Heart right ventricle (tissue), 16 donors: ENCODE measurements at places on chromosomes 13 and 19. TPM values are rescaled to one million over a fixed set of nuclear protein-coding genes. Genes with fewer than 3 reads are reported as not detected.

The DLEU7 gene
- 0.09 TPM for total RNA-seq

The UBE2L5 gene
- not detected for total RNA-seq

The KLF1 gene
- not detected for total RNA-seq

- no peaks in the 10 kb centered on the region for H3K36me3 ChIP-seq
- no peak for DNase-seq
- no peaks in the 10 kb centered on the region for H3K27me3 ChIP-seq
- no peak overlapping the region for H3K4me3 ChIP-seq
- no peak overlapping the region for H3K27ac ChIP-seq
These were observed 14.0 kb downstream of the ELF1 start for GRCh38 chr13:41004875-41005693.

DNA sequence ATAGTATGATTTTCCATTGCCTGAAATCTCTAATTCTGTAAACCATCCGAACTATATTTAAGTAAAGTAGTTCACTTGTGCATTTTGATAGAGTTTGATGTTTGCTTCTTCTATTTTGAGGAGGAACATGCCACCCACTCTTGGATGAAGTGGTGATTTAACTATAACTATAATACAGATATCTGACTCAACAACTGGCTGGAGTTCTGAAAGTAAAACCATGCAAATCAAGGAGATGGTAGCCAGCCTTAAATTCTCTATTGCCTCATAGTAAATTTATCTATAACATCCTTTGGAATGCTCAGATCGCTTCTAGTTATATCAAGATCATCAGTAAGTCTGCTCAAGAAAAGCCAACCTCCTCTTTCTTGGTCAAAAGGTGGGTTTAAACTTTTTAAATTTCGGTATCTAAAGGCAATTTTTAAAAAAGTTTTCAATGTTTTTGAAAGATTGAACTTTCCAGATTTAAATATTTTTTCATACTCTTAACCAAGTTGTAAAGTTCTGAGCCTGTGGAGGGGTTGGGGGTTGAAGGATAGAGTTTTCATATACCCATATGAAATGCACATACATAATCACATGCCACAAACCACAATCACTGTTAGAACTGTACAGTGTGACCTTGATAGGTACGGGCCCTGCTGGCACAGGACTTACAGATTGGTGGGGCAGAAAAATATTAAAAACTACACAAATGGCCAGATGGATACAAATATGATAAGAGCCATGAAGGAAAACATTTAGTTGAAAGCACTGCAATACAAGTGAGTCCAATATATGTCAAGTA is 90.5 kb upstream of the RFC3 start:
- H3K36me3 ChIP-seq: no peaks in the 10 kb centered on the region
- peaks cover 18% of the 10 kb centered on the region for H3K4me1 ChIP-seq
- H3K27me3 ChIP-seq: no peaks in the 10 kb centered on the region
- H3K4me3 ChIP-seq: no peak overlapping the region

DNA sequence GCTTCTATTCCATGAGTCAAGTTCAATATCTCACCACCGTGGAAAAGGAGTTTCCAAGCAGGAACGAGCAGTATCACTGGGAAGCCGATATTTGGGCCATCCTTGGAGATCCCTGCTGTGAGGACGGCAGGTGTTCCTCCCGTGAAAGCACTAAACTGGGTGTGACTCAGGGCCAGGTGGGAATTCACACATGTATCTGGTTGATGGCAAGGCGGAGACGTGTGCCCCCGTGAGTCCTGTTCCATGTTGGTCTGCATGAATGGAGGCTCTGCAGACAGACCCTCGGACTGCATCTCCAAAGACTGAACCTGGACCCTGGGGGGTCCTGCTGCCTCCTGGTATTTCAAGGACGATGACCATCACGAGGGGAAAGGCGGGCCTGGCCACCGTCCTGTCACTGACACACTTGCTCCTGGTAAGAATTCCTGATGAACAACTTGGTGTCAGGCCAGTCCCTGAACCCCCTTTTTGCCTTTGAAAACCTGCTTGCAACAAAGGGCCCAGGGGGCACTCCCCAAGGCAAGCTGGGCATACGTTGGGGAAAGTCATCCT is 22.8 kb upstream of the GAS6 start:
- H3K27me3 ChIP-seq: no peaks in the 10 kb centered on the region
- no peaks in the 10 kb centered on the region for H3K36me3 ChIP-seq
- no peak for DNase-seq
- H3K4me3 ChIP-seq: no peak overlapping the region
